Epithelial cell of umbilical artery (primary cell): ENCODE measurements at places on chromosomes 7 and 10. TPM values are rescaled to one million over a fixed set of nuclear protein-coding genes. Genes with fewer than 3 reads are reported as not detected.

TDRD1 gene
- total RNA-seq: not detected in 2 replicates

PHYHIPL gene
- under 0.01 TPM in 1 of 2 replicates, not detected in the other for total RNA-seq

HOXA13 gene
- total RNA-seq: 0.65 and 2.1 TPM in 2 replicates

PCDH15 gene
- total RNA-seq: 0.30 TPM in 1 of 2 replicates, not detected in the other

ZNF117 gene
- 3.8 and 6.5 TPM in 2 replicates for total RNA-seq
